ENCODE measurements at places on chromosomes 3 and 15. TPM values are rescaled to one million over a fixed set of nuclear protein-coding genes. Genes with fewer than 3 reads are reported as not detected.

DNA sequence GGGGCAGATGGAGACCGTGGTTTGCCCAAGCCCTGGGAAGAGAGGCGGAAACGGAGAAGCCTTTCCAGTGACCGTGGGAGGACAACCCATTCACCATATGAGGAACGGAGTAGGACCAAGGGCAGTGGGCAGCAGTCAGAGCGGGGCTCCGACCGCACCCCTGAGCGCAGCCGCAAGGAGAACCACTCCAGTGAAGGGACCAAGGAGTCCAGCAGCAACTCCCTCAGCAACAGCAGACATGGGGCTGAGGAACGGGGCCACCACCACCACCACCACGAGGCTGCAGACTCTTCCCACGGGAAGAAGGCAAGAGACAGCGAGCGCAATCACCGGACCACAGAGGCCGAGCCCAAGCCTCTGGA, 2.0 kb downstream of the RBM15B start:
- H3K36me3 ChIP-seq = peaks cover 72% of the 10 kb centered on the region
- H3K27me3 ChIP-seq = no peaks in the 10 kb centered on the region
- H3K27ac ChIP-seq = no peak overlapping the region
- no peak overlapping the region for H3K4me3 ChIP-seq
- no peak for DNase-seq

DNA sequence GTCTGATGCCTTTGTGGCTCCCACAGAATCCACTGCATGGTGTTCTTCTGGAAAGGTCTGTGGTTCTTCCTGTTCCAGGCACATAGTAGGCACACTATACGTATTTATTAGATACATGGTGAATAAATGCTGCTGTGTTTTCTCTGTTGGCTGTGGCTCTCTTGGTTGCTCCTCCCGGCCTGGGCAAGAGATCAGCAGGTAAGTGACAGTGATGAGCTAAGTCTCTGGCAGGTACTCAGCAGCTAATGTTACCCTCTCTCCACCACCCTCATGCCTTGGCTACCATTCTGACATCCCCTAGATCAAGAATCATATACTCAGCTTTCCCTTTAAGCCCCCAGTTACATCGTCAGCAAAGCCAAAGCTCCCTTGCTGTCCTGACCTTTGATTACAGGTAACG, 8.4 kb downstream of the SV2B start:
- no peak for DNase-seq
- H3K4me3 ChIP-seq = no peak overlapping the region
- H3K27ac ChIP-seq = no peak overlapping the region
- H3K36me3 ChIP-seq = no peaks in the 10 kb centered on the region
- no peaks in the 10 kb centered on the region for H3K27me3 ChIP-seq
- H3K4me1 ChIP-seq = no peaks in the 10 kb centered on the region

GRCh38 chr15:80494351-80494751, 90.2 kb downstream of the ARNT2 start:
- H3K27me3 ChIP-seq = no peaks in the 10 kb centered on the region
- H3K4me3 ChIP-seq = no peak overlapping the region
- H3K27ac ChIP-seq = no peak overlapping the region
- peaks cover 26% of the 10 kb centered on the region for H3K4me1 ChIP-seq
- H3K36me3 ChIP-seq = no peaks in the 10 kb centered on the region

GRCh38 chr3:143529018-143529478, 319.2 kb downstream of the SLC9A9 start:
- H3K27ac ChIP-seq = peak overlapping the region; percentile 55
- H3K4me1 ChIP-seq = peaks cover 29% of the 10 kb centered on the region
- H3K36me3 ChIP-seq = no peaks in the 10 kb centered on the region
- H3K4me3 ChIP-seq = peak overlapping the region; percentile 29

TBC1D23 gene
- total RNA-seq = 27.1 TPM

Data from esophagus muscularis mucosa (tissue), 4 donors.